Caudate nucleus (tissue), 63 donors: ENCODE measurements at places on chromosomes 6 and 20.

DNA sequence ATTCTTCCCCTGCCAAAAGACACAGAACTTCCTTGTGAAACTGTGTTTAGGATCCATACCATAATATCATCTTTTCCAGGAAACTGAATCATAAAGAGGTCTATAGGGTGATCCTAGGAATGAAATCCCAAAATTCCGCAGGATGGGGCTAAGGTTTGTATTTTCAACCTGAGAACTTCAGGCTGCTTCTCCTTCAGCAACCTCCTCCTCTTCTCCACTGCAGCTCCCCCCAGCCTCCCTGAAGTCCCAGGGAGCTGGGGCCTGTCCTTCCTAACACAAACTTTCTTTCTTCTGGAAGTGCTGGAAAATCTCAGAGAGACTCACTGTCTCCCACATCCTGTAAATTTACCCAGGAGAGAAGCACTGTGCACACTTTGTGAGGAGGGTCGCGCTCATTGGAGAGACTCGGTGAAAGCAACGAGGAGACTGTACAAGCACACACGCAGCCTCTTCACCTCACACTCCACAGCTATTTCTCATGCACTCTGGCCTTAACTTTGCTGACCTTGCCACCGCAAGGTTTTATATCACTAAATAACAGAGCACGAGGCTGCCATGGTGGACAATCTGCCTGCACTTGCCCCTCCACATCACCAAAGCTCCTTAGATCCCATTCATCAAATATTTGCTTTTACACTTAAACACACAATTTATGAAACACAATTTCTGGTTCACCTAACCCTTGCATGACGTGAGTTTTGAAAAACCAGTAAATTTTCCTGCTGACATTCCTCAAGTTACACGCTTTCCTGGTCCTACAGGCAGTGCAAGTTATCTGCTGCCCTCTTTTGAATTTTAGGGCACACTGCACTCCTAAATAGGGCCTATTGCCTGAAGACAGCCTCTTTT lies 14.3 kb downstream of the ID4 start:
- no peak for DNase-seq

DNA sequence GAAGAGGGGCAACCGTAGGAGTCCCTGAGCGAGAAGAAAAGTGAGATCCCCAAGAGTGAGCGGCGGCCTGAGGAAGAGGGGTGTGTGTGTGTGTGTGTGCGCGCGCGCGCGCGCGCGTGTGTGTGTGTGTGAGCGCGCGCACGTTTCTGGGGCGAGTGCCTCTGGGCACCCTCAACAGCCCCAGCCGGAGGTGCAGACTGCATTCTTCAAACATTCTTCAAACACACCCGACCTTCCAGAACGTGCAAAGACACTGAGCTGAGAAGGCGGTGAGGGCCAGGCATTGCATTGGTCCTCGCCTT lies 76.2 kb upstream of the FOXP4 start:
- no peak for DNase-seq

- DNase-seq: no peak
Measured at GRCh38 chr20:57840504-57841296, 130.9 kb upstream of the PMEPA1 start.

GRCh38 chr6:85127168-85127498 lies 322.8 kb upstream of the NT5E start:
- DNase-seq: no peak

- no peak for DNase-seq
Measured at GRCh38 chr6:138821519-138821918, 25.6 kb downstream of the ECT2L start.

GRCh38 chr20:46010491-46011391 lies 2.0 kb downstream of the MMP9 start:
- peak; percentile 37 for DNase-seq

DNA sequence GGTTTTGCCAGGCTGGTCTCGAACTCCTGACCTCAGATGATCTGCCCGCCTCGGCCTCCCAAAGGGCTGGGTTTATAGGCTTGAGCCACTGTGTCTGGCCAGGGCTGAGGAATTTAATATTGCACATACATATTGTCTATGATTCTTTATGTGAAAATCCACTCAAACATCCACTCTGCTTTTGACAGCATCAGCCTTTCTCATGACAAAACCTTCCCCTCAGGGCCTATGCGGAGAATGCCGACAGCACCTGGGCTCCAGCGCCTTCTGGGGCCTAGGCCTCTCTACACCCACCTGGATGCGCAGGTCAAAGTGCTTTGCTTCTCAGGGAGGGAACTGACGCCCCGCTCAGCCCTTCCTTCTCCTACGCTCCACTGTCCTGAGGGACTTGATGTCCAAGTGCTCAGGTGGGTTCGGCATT lies 5.4 kb downstream of the RAMACL start:
- no peak for DNase-seq

DNA sequence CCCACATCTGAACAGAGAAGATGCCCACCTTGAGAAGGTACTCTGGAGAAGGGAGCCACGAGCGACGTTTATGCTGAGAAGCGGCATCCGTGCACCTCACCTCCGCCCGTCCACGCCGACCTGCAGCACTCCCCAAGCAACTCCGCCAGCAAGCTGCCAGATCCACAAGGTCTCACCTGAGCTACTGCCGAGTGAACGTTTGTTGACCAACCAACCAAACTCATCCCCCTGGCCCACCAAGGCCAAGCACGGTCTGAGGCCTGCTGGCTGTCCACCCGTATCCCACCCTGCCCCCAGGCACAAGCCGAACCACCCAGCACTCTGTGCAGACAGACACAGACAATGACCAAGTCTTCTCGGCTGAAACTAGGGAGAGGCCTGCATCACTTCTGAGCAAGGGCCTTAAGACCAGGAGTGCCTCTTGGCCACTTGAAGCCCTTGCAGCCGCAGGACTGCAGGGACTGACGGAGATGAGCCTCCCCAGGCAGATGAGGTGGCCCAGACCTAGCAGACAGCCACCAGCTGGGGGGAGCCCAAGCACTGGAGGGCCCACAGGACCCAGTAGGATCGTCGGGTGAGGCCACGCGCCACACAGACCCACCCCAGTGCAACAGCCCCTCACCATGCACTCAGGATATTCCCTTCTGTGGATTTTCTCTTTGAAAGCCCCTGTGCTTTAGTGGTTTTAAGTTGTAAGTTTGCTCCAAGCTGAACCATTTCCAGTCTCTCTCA lies 12.1 kb downstream of the TAF4 start:
- no peak for DNase-seq

DNA sequence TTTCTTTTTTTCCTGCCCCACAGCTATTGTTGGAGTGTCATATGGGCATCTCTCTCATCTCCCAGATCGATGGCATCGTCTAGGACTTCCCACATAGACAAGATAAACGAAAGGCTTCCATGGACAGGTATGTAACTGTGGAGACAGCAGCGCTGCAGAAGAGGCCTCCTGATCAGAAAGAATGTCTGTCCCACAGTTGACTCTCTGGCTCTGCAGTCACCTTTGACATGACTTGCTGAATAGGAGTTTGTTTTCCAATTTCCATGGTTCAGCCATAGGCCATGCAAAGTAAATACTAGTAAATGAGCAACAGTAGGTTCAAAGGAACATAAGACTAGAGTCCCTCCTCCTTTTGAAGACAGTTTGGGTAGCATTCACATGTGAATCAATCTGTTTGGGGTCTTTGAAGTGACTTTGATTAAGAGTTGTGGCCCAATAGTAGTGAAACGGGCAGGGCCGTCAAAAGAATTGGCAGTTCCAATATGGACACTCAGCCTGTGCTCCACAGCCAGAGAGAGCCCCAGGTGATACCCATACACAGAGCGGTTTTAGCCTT lies 134.7 kb upstream of the IFNGR1 start:
- no peak for DNase-seq

GRCh38 chr20:58783511-58784011 lies 67.1 kb downstream of the GNAS-AS1 start:
- DNase-seq: no peak

DNA sequence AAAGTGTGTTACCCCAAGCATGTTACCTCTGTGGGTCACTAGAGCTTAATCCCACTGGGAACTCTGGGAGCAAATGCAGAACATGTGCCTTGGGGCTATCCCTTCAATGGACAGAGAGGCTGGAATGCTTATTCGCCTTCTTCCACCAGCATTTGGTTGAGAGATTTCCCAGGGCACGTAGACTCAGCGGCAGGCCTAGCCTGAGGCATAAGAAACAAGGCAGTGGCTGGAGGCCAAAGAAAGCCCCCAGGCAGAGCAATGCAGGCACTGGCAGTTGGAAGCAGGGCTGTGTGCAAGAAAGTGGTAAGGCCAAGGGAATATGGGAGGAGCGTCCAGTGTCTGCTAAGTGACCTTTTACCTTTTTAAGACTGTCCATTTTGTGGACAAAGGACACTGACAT lies 114.0 kb upstream of the FLRT3 start:
- DNase-seq: no peak

DNA sequence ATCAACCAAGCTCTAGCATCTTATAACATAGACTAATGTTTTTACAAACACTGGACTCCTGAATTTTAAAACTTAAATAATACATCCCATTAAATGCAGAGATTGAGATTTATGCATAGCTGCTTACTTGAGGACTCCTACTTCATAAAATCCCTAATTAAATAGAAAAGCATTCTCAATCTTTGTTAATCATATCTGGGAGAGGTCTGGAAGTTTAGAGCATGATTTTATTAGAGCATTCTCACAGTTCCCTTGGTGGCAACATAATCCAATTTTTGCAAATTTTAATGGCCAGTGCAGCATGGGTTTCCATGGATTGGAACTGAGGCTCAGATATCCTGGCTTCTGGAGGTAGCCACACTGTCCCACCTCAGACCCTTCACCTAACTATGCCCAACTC lies 19.5 kb downstream of the BTBD3 start:
- DNase-seq: no peak

GRCh38 chr6:3322366-3322890 lies 63.7 kb downstream of the PSMG4 start:
- DNase-seq: no peak

- no peak for DNase-seq
Measured at GRCh38 chr6:111090766-111091165, 3.5 kb downstream of the SLC16A10 start.

GRCh38 chr6:129130106-129130505 lies 247.2 kb downstream of the LAMA2 start:
- no peak for DNase-seq

DNA sequence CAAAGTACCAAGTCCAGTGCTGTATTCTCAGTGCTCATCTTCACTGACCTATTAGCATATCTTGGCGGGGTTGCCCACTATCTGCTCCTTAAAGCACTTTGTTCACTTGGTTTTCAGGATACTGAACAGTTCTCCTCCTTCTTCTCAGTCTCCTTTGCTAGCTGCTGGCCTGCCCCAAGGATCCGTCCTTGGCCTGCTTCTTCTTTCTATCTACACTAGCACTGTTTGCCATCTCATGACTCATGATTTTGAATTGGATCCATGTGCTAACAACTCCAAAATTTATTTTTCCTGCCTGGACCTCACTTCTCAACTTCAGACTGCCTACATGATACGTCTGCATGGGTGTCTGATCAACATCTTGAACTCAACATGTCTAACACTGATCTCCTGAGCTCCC lies 15.5 kb downstream of the TPD52L1 start:
- no peak for DNase-seq

GRCh38 chr6:48194596-48195295 lies 83.7 kb upstream of the PTCHD4 start:
- no peak for DNase-seq

DNA sequence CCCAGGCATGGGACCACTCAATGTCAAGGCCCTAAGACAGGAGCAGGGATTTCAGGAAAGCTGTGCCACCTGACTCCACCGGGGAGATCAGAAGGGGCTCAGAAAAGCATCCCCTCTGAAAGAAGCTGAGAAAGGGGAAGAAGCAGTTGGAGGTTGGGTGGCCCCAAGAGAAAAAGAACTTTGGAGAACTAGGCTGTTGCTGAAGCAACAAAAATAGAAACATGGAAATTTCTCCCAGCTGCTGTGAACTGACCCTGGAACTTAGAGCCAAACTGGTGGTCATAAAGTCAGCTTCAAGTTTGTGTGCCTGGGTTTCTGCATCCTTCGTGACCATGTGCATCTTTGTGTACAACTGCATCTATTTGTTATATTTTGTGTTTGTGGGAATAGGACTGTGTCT lies 534.5 kb downstream of the MAFB start:
- DNase-seq: no peak

DNA sequence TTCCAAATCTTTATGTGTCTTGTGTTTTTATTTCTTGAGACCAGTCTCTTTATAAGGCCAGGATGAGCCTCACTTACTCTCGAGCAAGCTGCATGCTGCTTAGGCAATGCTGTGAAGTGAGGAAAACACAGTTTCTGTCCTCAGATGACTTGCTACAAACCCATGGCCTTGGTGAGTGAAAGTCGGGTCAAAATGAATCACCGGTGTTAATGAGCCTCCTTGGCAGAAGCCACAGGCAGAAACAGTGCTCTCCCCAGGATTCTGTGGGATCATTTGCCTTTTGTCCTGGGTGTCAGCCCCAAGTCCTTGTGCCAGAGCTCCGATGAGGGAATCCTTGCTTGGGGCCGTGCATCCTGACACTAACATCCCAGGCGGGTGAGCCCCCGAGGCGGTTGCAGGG lies 482.5 kb downstream of the QKI start:
- no peak for DNase-seq

- peak; percentile 49 for DNase-seq
Measured at GRCh38 chr6:29723666-29724588, 693 bp downstream of the HLA-F start.

GRCh38 chr20:48682529-48683363 lies 145.1 kb downstream of the PREX1 start:
- peak; percentile 52 for DNase-seq

DNA sequence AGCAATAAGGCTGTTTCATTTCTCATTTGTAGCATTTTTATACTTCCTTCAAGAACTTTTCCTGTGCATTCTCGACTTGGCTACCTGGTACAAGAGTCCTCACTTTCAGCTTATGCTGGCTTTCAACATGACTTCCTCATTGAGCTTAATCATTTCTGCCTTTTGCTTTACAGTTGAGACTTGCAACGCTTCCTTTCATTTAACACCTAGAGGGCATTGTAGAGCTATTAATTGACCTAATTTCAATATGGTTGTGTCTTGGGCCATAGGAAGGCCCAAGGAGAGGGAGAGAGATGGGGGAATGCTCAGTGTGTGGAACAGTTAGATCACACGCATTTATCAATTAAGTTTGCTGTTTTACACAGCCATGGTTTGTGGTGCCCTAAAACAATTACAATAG lies 37.2 kb downstream of the SLC22A2 start:
- DNase-seq: no peak

GRCh38 chr6:85403331-85404015 lies 46.4 kb upstream of the NT5E start:
- DNase-seq: no peak

DNA sequence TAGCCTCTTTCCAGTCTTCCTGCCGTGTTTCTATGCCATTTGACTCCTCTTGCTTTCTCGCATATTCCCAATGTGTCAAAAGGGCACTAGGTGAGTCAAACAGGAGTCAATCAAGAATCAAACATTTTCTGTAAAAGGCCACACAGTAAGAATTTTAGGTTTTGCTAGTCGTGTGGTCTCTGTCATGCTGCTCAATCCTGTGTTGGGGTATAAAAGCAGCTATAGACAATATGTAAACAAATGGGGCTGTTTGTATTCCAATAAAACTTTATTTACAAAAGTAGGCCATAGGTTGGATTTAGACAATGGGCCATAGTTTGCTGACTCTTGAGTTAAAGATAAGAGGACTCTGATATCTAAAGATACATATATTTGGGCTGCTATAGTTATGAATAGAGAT lies 235.4 kb upstream of the BTBD3 start:
- no peak for DNase-seq

GRCh38 chr6:156857573-156857972 lies 80.4 kb downstream of the ARID1B start:
- no peak for DNase-seq

GRCh38 chr20:33301192-33301930 lies 18.3 kb downstream of the BPIFB1 start:
- DNase-seq: no peak
